T-helper 17 cell (primary cell): ENCODE measurements at places on chromosomes 4 and X. TPM values are rescaled to one million over a fixed set of nuclear protein-coding genes. Genes with fewer than 3 reads are reported as not detected.

DNA sequence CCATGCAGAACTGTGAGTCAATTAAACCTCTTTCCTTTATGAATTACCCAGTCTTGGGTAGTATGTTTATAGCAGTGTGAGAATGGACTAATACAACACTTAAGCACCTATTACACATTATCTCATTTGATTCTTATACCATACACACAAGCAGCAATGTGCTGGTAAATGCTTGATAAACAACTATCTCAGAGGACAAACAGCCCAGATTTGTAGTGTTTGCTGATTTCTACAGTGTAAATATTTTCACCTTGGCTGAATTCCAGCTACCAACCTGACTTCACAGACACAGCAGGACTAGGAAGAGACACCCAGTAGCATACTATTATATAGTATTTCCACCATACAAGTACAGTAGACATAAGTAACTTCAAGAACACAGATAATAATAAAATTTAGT is 406.5 kb upstream of the CNKSR2 start:
- H3K36me3 ChIP-seq = no peaks in the 10 kb centered on the region
- H3K27me3 ChIP-seq = no peaks in the 10 kb centered on the region
- DNase-seq = no peak
- H3K4me3 ChIP-seq = no peak overlapping the region
- no peaks in the 10 kb centered on the region for H3K4me1 ChIP-seq

The ACOX3 gene
- total RNA-seq = 11.3 TPM

The NFKB1 gene
- 277 TPM for total RNA-seq

The EXOC1L gene
- total RNA-seq = not detected

The PGRMC1 gene
- total RNA-seq = 10.6 TPM

The GPR173 gene
- total RNA-seq = not detected
